ENCODE measurements at places on chromosomes 6 and 20.

DNA sequence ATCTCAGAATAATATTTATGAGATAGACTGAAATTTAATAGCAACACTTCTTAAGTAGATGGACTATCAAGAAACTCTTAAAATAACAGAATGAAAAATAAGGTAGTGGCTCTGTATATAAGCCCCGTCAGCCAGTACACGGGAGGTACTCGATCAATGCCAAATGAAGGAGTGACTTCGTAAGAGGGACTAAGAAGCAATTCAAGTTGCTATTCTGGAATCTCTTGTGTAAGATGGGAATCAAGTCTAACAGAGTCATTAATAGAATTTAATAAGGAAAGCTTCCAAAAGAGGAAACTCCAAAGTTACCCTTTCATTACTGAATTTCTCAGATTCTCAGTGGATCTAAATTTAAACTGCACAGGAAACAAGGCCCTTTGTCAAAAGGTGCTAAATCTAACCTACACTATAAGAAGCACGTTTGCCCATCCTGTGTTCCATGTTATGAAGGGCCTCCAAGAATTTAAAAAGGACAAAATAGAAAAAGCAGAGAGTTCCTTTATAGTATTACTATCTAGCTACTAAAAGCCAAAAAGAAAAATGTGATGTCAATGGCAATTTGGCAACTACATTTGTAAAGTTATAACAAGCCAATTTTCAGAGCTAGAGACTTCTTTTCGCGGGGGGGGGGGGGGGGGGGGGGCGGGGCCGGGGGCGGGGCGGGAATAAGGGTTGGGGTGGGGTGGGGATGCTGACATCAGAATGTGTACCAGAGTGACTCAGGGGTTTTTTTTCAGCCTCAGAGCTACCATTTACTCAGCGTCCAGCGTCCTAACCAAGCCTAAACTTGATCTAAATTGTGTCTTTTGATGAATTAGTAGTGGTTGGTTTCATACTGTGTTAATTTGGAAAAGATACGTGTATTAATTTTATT, 200.6 kb downstream of the GMPR start:
- ATAC-seq = no peak

GRCh38 chr6:45548657-45549515, 171.2 kb upstream of the SUPT3H start:
- ATAC-seq = no peak

GRCh38 chr20:61875221-61875885, 190.3 kb downstream of the TAF4 start:
- ATAC-seq = no peak

DNA sequence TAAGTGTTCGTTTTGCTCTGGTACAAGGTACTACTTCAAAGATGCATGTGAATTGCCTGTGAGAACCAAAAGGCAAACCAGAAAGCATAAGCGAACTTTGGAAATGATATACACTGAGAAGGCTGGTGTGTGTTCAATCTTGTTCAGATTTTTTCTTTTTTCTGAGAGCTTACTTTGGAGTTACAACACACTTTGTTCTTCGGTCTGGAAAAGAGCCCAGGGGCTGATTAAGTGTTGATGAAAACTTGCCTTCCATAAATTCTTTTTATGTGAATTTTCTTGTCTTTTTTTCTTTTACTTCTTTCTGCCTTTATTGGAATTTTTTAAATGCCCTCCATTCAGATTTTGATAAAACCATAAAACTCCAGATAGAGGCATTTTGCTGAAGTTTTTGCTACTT, 395.1 kb upstream of the SASH1 start:
- no peak for ATAC-seq

- ATAC-seq = no peak
Measured at GRCh38 chr6:124699038-124699437, 263.2 kb upstream of the RNF217 start.

Measured in SK-N-SH treated with all-trans-retinoic acid at 6 μM for 48 hours (cell line).